ENCODE measurements at places on chromosomes 5 and 9. TPM values are rescaled to one million over a fixed set of nuclear protein-coding genes. Genes with fewer than 3 reads are reported as not detected.

The HTR1A gene
- not detected for polyA plus RNA-seq

DNA sequence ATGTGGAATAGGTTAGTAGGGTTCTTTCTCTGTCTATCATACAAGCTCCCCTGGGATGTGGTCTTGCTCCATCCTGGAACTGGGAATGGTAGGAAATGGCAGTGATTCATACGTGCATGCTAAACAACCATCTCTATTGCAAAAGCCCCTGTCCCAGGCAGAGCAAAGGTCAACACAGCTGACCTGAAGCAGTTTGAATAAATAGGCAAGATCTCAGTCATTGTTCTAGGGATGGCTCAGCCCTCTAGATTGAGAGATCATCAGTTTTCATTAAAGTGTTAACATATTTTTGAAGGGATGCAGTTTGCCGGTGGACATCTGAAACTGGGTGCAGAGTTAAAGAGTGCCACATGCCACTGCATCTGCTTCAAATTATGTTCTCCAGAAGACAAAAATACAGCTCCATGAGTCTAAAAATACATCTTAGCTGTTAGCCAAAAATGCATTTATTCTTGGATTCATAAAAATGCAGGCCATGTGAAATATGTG is 224.1 kb downstream of the ESM1 start:
- DNase-seq = no peak

The LCN9 gene
- not detected for polyA plus RNA-seq

GRCh38 chr9:124040935-124041816 is 29.6 kb downstream of the LHX2 start:
- no peak for DNase-seq

DNA sequence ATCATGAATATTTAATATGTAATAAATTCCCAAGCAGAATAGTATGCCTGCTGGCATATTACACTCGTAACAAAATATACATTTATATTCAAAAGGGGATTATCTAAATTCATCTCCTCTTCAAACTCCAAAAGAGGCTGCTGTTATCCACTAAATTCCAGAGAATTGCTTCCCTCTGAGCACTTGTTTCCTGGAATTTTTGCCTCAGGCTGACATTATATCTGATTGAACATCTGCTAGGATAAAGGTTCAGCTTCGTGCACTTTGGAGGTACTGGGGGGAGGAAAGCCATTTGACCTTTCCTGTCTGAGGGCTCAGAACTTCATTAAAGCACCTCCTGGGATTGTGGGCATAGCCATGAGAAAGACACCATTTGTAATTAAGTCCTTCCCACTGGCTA is 4.3 kb upstream of the HAPLN1 start:
- no peak for DNase-seq

DNA sequence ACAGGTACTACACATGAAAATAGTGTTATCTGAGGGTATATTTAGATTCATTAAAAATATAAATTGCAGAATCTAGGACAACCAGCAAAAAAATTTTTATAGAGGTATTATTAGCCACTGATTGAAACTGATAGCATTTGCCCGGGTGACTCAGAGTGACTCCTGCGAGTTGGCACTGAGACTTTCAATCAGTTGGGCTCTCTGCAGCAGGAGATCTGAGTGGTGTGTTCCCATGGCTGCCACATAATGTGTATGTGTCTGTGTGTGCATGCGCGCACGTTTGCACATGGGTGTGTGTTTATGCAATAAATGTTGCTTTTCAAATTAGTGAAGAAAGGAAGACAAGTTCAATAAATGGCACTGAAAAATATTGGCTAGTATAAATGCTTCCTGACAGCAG is 100.1 kb upstream of the MRPS30 start:
- DNase-seq = no peak

Data from renal pelvis (tissue), 12 donors.